ENCODE measurements at places on chromosomes 7 and 10.

- no peak for DNase-seq
These were observed 50.5 kb downstream of the MRC1 start for GRCh38 chr10:17859492-17860156.

- no peak for DNase-seq
These were observed at the start of gene INMT for GRCh38 chr7:30751696-30752273. INMT (plus strand) TSS chr7:30752135; CDS start chr7:30752151, 16 bp downstream.

- DNase-seq: no peak
These were observed 434.2 kb downstream of the LRMDA start for GRCh38 chr10:75865413-75866299.

DNA sequence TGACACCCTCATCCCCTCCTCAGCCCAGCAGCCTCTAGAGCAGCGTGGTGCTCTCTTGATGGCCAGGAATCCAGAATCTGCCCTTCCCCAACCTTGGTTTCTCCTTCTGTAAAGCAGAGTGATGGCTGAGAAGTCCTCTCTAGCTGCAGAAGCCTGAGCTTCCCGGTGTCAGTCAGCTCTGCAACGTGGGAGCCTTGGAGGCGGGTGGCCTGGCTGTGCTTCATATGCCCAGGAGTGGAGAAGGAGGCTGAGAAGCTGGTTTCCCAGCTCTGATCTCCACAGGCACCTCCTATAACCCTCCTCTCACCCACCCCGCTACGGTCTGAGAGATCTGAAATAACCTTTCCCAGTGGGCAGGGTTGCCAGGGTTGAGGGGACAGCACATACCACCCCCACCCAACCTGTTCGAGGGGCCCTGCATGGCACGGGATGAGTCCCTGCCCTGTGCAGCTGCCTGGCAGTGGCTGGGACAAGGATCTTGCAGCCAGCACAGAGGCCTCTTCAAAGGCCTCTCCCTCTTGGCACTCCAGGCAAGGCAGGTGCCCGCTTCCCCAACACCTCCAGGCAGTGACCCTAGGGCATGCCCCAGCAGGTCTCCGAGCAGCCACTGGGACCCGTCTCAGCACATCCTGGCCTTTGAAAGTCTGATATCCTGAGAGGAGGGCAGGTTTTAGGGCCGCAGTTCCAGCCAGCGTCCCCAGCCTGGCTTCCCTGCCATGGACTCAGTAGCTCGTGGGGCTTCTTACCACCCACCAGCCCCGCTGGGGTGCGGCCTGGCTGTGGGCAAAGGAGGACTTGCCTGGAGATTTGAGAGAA is 18.3 kb upstream of the SLC29A3 start:
- no peak for DNase-seq
